ENCODE measurements at places on chromosomes 2 and 18.

- no peak for DNase-seq
Measured at GRCh38 chr2:205714058-205714776, 31.9 kb downstream of the NRP2 start.

- no peak for DNase-seq
Measured at GRCh38 chr2:132665401-132666140, 4.4 kb downstream of the LYPD1 start.

DNA sequence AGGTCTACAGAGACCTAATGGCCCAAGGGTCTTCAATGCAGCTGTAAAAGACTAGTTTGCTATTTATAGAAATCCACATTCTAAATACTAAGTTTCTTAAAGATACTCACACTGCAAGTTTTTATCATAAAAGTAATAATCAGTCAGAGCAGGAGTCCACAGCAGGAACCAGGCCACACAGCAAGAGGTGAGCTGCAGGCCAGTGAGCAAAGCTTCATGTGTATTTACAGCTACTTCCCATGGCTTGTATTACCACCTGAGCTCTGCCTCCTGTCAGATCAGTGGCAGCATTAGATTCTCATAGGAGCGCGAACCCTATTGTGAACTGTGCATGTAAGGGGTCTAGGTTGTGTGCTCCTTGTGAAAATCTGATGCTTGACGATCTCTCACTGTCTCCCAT is 6.7 kb upstream of the SCN9A start:
- DNase-seq, result no peak

DNA sequence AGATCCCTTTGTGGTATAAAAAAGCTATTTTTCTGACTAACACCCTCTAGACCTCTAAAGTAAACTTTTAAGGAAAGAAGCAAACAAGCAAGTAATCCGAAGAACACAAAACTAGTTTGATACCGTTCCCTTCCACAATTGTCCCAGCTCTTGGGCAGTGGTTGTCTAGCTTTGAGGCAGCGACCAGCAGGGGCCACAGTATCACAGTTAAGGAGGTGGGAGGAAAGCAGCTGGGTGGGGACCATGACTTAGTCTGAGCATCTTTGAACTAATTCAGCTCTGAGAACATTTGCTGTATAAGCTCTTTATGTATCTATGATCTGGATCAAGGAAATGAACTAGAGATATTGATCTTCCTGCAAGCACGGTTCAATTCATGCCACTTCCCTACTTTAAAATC is 51.0 kb downstream of the SF3B1 start:
- DNase-seq, result no peak

- DNase-seq, result no peak
Measured at GRCh38 chr2:229825476-229825875, 96.3 kb downstream of the TRIP12 start.

DNA sequence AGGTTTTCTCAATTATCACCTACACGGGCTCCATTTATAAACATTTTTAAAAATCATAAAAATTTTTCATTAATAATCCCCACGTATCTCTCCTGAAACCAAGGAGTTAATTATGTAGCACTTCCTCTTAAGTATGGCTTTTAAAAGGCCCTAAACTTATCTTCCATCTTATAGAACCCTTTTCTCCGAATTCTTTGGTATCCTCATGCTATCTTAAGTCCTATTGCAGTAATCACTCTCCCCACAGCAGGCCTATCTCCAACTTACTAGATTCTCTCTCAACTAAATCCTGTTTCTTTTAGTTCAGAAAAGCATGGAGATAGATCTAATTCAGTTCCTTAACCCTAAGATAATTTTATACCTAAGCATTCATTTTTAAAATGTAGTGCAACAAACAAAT is 26.2 kb downstream of the RPRD1A start:
- DNase-seq, result no peak

All from T-helper 1 cell (primary cell).